ENCODE measurements at places on chromosomes 12 and 14.

- no peak for DNase-seq
These were observed 106.4 kb downstream of the EPS8 start for GRCh38 chr12:15682826-15683225.

- DNase-seq, result no peak
These were observed 2.7 kb upstream of the TSPAN31 start for GRCh38 chr12:57741844-57742738.

GRCh38 chr12:14905269-14906004 lies 19.8 kb upstream of the MGP start:
- DNase-seq, result no peak

GRCh38 chr12:69334158-69334557 lies 14.0 kb upstream of the LYZ start:
- DNase-seq, result no peak

DNA sequence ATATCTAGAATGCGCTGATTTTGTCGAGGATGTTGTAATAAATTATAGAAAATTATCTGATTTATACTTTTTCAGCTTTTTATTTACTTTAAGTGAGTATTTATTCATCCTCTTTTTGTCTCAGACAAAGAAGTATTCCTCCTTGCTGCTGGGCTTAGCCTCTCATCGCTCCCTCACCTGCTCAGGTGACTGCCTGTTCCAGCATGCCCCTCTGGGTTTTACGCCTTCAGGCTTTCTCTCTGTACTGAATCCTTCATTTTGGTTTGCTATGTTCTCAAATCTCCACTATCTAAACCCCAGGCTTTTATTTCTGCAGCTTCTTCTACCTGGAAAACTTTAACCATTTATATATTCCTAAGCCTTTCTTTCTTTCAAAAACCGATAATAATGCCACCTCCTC lies 1650.9 kb upstream of the SEL1L start:
- DNase-seq, result no peak

DNA sequence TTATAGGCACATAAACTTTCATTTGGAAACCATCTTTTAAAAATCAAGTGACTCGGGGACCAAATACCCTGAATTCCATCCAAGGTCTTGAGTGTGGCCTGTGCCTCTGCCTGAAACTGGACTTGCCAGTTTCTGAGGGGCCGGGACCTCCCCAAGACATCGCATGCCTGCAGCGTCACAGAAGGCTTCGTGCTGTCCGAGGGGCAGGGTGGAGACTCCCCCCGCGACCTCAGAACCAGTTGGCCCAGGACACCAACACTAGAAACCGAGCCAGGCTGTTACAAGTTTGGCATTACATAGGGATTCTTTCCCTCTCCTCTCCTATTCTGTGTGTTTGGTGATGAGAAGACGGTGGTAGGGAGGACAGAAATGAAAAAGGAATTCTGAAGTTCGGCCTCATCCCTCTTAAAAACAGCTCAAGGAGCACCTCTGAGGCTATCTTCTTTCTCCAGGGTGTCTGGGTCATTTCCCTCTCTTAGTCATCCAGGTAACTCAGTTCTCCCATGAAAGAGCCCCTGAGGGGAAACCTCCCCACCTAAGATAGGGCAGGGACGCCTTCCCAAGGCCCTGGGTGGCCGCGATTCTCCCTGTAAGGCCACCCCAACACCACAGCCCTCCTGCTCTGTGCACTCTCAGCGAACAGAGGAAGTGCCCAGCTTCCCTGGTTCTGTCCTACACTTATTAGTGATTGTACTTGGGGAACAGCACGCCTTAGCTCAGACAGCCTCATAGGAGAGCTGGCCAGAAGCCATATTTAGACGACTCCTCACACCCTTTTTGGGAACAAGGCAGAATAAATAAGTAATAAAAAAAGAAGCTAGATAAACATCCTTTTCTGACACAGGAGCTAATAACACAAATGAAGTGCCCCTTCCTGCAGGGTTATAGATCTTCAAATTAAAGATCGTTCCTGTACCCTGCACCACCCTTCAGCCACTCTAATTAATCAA lies 93.8 kb downstream of the BCL11B start:
- DNase-seq, result no peak

- DNase-seq, result no peak
These were observed 492 bp upstream of the BTBD6 start for GRCh38 chr14:105247715-105248367.

DNA sequence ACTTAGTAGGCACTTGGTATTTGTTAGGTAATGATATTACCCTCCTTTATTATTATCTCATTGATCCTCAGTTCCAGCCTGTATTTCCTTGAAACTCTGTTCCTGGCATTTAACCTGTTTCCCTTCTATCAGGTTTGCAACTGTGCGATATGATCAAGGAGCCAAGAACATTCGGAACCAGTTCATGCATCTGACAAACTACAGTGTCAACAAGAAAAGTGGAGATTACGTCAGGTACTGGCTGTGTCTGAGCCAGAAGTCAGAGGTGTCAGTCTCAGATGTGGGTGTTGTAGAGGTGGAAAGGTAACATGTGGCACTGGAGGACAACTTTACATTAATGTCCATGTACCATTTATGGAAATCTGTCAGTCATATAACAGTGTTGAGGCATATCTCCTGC lies 56.7 kb downstream of the TTLL5 start:
- no peak for DNase-seq

DNA sequence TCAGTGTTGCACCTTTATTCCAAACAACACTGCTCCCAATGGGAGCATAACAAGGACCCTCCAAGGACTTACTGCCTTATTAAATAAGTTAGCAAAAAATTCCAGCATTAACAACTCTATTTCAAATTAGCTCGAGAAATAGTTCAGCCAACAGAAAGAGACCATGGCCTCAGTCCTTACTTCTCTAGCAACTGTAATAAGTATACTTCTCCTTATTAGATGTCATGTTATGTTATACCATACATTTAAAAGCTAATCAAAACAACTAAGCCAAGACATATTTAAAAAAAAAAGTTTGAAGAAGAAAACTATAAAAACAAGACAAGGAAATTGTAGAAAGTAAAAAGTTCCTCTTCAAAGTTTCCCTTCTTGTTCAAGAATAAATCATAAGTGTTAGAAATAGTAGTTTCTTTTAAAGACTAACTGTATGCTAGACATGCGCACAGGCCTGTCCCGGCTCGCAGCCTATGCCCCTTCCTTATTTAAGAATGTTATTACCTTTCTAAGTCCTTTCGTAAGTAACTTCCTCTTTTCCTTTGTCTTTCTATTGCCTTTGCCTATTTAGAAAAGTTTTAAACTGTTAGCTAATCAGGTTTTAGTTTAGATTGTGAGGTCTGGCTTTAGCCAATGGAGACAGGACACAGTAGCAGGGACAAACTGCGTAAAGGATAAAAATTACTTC lies 68.6 kb downstream of the RESF1 start:
- DNase-seq, result no peak

GRCh38 chr12:130014485-130014807 lies 110.6 kb upstream of the TMEM132D start:
- DNase-seq, result no peak

- no peak for DNase-seq
These were observed 57.4 kb downstream of the ACTN1 start for GRCh38 chr14:68921666-68922065.

DNA sequence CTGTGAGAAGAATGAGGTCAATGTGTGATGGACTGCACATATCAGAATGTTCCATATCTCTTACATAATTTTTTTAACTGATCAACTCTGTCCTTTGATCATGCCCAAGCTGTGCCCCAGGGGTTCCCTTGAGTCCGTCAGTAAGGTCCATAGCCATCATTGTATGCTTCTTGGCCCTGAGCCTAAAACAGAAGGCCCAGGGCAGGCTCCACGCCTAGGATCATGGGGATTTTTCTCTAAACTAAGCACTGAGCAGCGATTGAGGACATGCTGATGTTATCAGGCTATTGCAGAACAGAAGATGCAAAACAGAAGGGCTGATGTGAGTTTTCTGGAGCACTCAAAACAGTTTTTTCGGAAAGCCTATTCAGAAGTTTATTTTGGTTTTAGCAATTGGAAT lies 20.9 kb downstream of the RNASE9 start:
- no peak for DNase-seq

- peak; percentile 55 for DNase-seq
These were observed at the start of gene SAV1 for GRCh38 chr14:50667996-50668825. TSS of gene SAV1 (minus strand) at chr14:50668306. CDS start at chr14:50667967, 339 bp downstream.

GRCh38 chr14:100858838-100859220 lies 32.9 kb downstream of the MEG3 start:
- DNase-seq, result no peak

DNA sequence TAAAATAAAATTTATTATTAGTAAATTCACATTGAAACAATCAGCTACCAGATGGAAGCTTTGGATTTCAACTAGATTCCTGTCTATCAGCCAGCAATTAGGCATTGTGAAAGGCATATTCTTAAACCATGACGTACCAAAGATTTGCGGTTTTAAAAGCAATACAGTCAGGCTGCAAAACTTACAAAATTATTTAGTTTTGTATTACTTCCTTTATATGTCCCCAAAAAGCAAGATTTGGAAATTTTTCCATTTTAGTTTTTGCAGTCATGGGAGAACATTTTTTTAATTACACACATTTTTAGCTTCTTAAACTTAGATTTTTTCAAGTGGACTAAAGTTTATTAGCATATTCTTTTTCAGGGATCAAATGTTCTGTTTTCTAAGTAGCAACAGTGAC lies 225.0 kb upstream of the KITLG start:
- DNase-seq, result peak; percentile 59

DNA sequence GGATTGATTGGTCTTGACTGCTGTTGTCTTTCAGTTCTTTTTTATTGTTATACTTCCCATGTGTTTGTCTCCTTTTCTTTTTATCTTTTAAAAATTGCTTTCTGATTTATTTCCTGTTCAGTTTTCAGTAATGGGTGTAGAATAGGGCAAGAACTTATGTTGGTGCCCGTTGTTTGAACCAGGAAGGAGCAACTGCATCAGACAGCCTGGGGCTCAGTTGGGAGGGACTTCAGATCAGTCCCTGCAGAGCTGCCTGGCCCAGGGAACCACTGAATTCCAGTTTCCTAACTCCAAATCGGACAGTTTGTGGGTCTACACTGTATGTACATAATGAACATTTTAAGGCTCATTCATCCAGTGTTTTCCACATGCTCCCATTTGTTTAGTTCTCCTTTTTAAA lies 64.9 kb downstream of the FBXO34 start:
- no peak for DNase-seq

GRCh38 chr14:43803076-43803689 lies 703.9 kb downstream of the FSCB start:
- no peak for DNase-seq

DNA sequence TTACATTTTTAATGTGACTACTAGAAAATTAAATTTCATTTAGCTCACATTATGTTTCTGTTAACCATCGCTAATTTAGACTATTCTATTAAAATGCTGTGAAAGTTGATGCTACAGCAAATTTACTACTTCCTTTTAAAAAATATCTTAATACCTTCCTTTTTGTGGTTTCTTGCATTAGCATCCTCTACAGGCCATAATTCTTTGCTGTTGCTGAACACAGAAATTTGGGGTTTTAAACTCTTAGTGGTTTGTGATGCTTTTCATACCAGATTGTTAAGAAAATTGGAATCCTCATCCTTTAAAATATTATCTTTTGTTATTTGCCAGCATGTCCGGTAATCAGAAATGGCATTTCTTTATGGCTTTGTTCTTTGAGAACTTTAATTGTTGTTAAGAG lies 18.1 kb downstream of the WNK1 start:
- DNase-seq, result no peak

GRCh38 chr14:59677771-59678231 lies 101.2 kb upstream of the CCDC175 start:
- no peak for DNase-seq

DNA sequence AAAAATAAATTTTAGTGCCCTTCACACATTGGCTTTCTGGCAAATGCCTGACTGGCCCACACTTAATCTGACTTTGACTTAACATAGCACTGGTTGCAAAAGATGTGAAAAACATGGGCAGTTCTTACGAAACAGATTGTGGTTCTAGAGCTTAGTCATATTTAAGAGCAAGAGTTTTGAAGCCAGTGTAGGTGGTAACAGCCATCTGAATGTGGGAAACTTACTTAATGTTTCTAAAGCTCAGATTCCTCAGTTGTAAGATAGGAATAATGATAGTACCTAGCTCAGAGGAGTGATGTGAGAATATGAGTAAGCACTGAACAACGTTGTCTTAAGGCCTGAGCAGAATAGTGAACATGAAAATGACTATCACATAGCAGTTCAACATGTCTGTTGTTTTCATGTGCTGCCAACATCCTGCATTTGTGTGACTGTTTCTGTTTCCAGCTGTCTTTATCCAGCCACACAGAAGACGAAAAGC lies 262.7 kb downstream of the SYT1 start:
- peak; percentile 96 for DNase-seq

- DNase-seq, result no peak
These were observed 27.1 kb upstream of the PCED1B start for GRCh38 chr12:47052274-47052673.

DNA sequence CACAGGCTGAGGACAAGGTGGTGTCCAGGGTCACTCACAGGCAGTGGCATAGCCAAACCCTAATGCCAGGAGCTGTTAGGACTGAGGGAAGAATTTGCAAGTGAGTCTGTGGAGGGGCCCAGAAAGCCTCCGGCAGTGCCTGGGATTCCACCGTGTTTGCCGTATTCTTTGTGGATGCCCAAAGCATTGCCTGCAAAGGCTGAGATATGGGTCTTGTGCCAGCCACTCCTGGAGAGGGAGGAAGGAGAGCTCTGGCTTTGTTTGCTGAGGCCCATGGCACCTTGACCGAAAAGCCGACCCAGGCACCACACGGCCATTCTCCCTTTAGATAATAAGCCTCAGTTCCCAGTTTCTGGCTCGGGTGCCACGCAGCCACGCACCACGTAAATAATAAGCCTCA lies 35.8 kb upstream of the GALNT9 start:
- no peak for DNase-seq

DNA sequence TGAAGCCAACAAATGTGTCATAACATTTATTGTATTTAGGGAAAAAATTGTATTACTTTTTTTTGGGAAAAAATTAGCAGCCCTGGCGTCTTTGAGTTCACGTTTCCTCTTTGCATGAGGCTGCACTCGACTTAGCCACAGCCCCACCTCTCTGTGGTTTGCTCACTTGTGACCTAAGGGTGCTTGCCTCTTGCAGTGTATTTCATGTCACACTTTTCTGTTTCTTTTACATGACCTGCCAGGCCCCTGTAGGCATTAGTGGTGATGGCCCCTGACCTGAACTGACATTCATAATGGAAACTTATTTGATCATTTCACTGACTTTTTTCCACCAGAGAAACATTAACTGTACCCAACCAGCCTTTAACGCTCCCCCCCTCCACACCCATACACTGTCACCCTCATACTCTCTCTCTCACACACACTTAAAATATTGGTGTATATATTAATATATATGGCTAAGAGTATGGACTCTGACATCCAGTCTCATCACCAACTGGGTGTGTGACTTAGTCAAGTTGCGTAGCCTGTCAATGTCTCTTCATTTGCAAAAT lies 122.9 kb downstream of the PRKCH start:
- DNase-seq, result no peak

GRCh38 chr14:36443374-36443773 lies 76.7 kb downstream of the NKX2-1 start:
- DNase-seq, result no peak
